ENCODE measurements at places on chromosomes 2 and 18. TPM values are rescaled to one million over a fixed set of nuclear protein-coding genes. Genes with fewer than 3 reads are reported as not detected.
A peak's percentile ranks its signal among the peaks of the same experiment; 100 is the strongest.

- no peak for DNase-seq
These were observed 25.3 kb upstream of the IL1RL1 start for GRCh38 chr2:102286041-102286440.

- peak; percentile 55 for DNase-seq
These were observed 48.5 kb downstream of the SERPINB7 start for GRCh38 chr18:63823516-63824219.

Gene BAZ2B
- total RNA-seq: 33.2 TPM

- no peak for DNase-seq
These were observed 140.1 kb downstream of the EXOC6B start for GRCh38 chr2:72685638-72686213.

Gene ASB3
- 9.6 TPM for total RNA-seq

GRCh38 chr18:46334868-46335281 is 230.7 kb downstream of the HAUS1 start:
- no peak for DNase-seq

DNA sequence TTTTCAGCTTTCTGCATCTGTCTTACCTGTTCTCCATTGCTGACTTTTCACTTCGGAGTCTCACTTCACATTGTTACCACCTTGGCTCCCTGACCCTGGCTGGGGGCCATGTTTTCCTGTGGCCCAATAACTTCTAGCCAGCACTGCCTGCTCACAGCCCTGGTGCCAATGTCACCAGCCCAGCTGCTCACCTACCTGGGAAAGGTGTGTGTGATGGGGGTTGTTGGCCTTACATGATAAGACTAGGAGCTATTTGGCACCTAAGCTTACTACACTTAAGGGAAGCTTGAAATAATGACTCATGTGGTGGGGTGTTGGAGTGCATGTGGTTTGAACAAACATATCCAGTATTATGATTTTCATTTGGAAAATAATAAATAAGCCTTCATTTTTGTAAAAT is 37.5 kb upstream of the PGAP1 start:
- no peak for DNase-seq

DNA sequence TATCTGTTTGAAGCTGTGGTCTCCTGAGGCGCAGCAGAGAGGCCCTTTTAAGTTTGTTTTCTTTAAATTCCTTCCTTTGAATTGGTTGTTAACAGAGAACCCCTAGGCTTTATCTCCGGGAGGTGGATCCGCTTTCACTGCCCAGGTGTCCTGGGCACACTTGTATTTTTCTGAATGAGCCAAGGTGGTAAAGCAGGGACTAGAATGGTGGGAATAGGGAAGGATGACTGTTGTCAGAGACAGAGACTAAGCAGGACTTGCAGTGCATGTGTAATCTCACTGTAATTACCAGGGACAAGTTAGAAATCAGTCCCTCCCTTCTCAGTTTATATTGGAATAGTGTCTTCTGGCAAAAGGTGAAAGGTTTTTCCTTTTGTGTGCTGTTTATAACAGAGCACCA is 72.8 kb downstream of the PHLPP1 start:
- no peak for DNase-seq

DNA sequence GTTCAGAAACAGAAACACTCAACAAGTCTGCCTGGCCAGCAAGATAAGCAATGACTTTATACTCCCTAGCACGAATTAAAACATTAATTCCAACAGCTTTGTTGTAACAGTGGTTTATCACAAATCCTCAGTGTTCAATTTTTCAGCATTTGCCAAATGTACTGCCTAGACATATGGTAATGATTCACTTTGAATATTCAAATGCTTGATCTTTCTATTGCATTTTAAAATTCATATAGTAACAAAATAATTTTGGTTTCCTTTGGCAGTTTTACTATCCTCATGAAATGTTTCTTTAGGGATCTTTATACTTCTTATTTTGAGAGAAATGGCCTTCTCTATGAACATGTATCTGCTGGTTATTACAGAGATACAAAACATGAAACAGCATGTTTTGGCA is 851.8 kb upstream of the NXPH2 start:
- DNase-seq: no peak

DNA sequence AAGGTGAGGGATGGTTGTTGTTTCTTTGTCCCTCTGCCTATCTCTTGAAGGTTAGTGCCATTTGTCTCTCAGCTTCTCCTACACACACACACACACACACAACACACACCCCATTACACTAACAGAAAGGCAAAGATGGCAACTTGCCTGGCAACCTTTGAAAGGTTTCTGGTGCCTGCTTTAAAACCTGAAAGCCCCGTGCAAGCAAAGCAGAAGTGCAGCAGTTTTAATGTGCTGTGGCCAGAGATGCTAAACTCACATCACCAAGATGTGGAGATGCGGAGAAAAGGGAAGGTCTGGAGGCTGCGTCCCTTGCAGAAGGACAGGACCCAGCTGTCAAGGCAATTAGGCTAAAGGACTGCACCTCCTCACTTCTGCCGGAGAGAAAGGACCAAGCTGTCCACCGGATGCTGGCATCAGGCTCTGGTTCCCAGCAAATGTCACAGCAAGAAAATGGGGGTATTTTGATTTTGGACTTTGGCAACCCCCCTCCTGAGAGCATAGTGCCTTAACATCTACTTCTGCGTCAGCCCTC is 196.4 kb downstream of the ARL4C start:
- DNase-seq: no peak

DNA sequence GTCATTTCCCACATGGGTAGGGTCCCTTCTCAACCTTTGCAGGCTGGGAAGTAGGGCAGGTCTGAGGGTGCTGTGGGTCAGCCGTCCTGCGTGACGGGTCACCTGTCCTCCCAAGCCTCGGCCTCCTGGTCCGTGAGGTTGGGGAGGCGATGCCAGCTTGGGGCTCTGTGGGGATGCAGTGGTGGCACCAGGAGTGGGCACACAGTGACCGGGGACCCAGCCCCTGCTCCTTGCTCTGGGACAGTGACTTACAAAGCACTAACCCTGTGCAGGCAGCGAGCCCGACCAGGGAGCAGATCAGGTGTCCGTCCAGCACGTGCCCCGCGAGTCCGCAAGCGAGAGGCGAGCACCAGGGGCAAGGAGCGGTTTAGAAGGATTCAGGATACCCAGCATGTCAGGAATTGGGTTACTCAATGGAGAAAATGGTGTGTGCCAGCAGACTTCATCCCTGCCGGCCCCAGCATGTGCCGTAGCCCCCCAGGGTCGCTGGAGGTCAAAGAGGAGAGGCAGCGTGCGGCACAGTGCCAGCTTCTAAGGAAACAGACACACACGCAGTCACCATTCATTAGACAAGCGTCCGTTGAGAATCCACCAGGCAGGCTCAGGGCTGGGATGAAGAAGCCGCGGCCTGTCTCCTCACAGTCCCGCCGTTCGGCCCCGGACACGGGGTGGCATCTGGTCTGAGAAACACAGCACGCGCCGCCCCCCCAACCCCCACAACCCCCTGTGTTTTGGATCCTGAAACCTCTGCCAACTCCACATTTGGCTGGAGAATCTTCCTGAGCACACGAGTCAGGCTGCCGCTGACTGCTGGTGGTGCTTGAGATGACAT is 11.7 kb downstream of the COLEC11 start:
- no peak for DNase-seq

DNA sequence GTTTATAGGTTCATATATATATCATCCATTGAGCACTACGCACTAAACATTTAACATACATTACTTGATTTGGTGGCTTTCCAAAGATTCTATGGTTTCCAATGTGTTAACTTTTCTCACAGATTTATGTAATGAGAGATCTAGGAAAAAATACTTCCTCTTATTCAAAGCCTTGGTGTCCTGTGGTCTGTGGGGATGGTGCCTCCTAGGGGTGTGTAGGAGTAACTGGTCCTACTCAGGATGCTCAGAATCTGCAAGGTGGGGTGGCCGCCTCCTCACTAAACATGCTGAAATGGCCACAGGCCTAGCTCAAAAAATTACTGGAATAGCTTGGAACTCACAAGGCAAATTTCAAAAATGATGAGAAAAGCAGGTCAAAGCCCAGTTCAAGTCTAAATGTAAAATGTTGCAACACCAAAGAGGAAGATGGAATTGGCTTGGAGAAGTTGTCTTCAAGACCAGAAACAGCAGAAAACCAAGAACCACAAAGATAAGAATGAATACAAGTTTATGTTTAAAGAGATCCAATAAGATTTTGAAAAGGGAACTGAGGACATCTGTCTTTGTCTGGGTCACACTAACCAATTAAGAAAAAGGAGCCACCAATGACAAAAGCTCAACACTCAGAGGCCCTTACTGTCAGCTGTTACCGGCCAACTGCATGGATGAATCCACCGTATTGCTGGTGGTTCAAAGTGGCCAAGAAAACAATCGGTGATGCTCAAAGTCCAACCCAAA is 11.5 kb downstream of the GPR55 start:
- DNase-seq: no peak

- DNase-seq: no peak
These were observed 341.2 kb downstream of the ZNF521 start for GRCh38 chr18:25010623-25011374.

Data from left cardiac atrium (tissue), 4 donors.